ENCODE measurements at places on chromosomes 12 and 14.

DNA sequence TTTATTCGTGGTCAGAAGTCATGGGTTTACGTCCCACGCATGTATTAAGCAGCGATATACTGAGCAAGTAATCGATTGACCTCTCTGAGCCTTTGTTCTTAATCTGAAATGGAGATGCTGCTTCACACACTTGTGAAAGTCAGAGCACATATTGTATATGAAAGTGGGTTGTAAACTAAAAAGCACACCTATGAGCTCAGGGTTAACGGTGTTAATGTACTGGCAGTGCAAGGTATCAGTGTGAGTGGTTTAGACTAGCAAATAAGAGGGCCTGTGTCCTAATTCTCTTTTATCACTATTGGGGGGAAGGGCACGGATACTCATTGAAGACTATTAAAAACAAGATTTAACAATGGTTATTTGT, 676 bp downstream of the MRPL42 start:
- DNase-seq: no peak

- DNase-seq: no peak
Observed at GRCh38 chr14:49640540-49641417, 5.7 kb upstream of the DNAAF2 start.

GRCh38 chr12:92068459-92068858, 77.2 kb downstream of the BTG1 start:
- DNase-seq: no peak

- no peak for DNase-seq
Observed at GRCh38 chr12:123867141-123867540, 105.0 kb downstream of the DNAH10 start.

DNA sequence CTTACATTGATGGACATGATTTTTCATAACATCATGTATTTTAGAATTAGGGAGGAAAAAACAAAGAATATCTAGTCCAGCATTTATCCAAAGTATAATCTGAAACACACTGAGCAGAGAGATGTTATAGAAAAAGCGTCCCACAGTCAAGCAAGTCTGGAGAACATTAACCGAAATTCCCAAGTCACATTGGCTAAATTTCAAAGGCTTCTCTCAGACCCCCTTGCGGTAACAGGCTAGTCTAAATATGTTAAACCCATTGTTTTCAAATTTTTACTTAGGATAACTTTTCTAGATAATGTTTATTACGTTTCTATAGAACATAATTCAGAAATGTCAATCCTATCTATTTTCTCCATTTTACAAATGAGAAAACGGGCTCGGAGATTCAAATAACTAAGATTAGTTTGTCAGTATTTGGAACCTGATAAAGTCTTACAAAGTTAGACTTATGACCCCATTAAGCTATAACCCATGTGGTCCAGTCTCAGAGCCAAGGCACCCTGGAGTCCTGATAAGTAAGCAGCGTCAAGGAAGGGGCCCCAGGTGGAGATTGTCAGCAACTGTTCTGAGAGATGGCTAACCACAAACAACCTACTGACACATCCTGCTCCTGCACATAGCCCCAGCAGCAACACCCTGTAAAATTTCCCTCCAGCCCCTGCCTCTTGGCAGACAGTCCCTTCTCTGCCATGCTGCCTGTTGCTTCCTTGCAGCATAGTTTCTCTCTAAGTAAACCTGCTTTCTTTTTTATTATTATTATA, 220.6 kb upstream of the TMEM260 start:
- DNase-seq: no peak

DNA sequence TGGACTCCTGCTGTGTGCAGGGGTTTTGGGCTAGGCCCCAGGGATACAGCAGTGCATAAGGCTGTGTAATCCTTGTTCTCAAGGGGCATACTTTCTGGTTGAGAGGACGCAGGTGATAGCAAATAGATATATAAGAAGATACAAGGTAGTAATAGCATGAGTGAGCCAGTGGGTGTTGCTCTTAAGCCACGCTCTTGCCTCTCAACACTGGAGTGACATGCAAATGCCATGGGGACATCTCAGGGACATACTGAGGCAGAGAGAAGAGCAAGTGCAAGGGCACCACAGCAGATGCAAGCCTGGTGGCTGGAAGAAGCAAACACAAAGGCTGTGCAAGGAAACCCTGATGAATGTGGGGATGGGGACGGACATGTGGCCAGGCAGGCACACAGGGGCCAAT, 223.3 kb downstream of the CHST11 start:
- DNase-seq: no peak

- no peak for DNase-seq
Observed at GRCh38 chr12:31527083-31527482, 63.9 kb downstream of the DENND5B start.

DNA sequence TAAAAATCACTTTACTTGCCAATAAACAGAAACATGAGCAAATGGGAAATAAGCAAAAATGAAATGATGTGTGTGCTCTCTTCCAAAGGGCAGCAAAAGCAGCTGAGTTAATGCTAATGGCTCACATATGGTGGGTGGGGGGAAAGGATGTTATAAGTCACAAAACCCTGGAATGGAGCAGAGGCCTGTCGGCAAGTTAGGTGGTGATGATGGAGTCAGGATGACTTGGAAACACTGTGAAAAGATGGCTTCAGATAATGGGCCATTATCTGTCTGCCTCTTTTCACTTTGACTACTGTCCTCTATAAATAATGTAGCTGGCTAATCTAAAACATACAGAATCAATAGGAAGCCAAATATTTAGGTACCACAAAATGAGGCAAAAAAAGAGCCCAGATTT, 228.7 kb downstream of the APAF1 start:
- no peak for DNase-seq

DNA sequence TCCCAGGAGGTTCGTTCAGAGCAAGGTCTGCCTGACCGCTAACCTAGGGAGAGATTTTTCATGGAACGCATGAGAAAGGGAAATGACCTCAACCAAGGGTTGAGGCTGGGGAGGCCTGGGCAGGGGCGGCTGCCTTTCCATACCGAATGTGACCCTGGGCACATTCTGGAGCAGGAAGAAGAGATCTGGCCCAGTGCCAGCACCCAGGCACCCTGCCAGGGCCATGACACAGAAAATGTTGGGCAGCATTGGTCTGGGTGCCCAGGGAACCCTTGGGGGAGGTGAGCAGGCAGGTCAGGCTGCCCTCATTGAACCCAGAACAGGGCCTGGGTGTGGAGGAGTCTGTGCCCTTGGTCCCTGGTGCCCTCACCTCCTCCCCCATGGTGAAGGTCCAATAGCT, 106.8 kb downstream of the CALM1 start:
- DNase-seq: no peak

DNA sequence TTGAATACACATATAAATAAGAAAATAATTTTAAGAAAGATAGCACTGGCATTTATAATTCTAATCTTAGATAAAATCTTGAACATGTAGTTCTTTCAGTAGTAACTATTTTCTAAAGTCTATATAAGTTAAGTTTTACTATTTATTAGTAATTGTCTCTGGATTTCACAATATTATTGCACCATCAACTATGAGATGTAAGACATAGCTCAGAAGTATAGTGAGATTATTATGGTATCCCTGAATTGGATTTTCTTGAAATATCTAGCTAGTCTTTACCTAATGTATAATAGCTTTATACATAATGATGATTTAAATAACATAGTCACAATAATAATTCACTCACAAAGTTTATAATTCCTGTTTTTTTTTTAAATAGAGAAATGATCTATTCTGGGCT, 6.7 kb downstream of the CLEC12A start:
- DNase-seq: no peak

DNA sequence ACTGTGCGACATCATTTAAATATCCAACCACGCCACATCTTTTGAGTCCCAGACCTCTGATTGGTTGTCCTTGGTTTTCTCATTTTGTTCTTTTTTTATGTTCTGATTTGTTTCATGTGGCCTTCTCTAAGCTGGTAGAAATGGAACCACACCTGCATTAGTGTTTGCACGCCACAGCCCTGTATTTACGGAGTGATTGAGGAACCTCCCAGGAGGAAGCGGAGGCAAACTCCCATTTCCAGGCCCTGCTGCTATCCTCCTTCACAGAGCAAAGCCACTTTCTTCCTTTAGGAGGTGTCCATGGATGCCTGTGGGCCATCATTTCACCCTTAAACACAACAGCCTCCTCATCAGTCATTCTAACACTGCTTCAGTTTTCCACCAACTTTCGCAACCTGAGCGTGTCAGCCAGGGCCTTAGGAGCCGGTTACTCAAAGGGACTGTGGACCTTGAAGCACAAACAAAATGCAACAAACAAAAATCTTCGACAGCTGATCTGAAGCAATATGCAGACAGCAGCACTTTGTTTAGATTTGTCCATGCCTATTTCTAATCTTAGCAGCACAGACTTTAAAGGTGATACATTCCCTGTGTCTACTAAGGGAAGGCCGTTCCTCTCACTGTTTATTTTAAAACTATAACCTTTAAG, 1258.1 kb upstream of the TMEM132C start:
- DNase-seq: no peak

GRCh38 chr14:94601884-94602391, 10.3 kb upstream of the SERPINA3 start:
- no peak for DNase-seq

DNA sequence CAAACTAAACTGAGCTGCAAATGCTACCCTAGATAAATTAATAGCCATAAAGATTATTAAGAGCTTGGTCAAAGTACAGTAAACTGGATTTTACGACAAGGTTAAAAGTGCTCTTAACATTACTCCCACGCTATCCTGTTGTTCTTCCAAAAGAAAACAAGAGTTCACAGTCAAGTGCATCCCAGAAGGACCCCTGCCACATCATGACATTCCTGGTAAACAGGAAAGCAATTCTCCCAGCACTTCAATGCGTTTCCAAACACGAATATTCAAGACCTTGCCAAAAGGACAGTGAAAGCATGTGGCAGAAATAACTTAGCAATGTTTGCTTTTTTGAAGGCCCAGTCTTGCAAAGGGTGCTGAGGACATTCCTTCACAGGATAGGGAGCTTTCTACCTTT, 11.2 kb downstream of the SPRING1 start:
- DNase-seq: no peak

DNA sequence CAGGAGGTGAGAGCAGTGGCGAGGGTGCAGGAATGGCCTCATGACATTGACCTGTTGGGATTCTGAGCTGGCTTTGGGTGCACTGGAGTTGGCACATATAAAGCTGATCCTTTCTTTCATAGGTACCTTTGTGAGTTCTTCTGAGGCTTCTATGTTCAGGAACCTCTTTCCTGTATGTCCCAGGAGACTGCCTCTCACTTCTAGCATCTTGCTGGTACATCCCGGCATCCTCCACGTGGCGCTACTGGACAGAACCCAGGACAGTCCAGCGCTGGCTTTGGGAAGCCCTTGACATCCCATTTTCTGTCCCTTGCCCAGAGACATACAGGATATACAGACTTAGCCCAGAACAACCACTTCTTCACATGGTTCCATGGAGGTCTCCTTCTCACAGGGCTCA, 44.4 kb upstream of the BATF start:
- no peak for DNase-seq

DNA sequence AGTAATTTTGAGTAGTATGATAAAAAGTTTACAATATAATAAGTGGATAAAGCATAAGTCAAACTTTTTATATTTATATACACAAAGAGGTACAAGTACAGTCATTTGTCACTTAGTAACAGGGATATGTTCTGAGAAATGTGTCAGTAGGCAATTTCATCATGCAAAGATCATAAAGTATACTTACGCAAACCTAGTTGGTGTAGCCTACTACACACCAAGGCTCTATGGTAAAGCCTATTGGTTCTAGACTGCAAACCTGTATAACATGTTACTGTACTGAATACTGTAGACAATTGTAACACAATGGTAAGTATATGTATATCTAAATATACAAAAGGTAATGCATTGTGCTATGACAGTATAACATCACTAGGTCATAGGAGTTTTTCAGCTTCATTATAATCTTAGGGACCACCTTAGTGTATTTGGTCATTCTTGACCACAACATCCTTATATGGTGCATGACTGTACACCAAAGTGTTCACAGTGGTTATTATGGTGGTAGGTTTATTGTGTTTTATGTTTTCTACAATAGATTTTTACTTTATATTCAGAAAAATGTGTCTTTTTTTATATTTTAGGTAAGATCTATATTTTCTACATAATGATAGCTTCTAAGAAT, 14.9 kb upstream of the SCFD1 start:
- no peak for DNase-seq

DNA sequence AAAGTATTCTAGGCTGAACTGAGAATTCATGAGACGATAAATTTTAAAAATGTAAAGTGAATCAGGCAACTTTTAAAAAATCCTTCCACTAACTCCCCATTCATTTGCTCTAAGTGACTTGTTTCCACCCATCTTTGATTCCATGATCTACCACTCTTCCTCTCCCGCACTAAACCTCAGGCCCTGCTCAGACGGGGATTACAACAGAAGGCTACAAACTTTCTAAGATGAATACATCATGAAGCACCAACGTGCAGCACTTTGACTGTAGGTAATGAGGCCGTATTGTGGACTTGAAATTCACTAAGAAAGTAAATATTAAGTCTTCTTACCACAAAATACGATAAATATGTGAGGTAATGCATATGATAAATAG, 30.0 kb downstream of the TMEM132D start:
- DNase-seq: no peak

DNA sequence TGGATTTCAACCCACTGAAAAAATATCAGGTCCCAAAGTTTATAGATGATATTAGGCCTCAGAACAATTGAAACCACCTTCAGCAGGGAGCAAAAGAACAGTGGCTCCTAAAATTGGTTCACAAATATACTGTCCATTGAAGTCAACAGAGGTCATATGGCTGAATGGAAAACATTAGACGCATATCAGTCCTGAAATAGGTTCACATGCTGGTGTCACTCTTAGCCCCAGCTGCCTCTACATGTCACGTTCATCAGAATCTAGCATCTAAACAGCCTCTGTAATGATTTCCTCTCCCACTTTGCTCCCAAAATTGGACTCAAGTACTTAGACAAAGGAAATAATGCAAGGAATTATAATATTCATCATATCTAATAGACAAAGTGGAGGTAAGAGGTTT, 8.7 kb downstream of the FLRT2 start:
- no peak for DNase-seq

- DNase-seq: no peak
Observed at GRCh38 chr14:70108419-70108818, 80.3 kb downstream of the SLC8A3 start.

- DNase-seq: no peak
Observed at GRCh38 chr12:5114436-5114835, 70.8 kb downstream of the KCNA5 start.

DNA sequence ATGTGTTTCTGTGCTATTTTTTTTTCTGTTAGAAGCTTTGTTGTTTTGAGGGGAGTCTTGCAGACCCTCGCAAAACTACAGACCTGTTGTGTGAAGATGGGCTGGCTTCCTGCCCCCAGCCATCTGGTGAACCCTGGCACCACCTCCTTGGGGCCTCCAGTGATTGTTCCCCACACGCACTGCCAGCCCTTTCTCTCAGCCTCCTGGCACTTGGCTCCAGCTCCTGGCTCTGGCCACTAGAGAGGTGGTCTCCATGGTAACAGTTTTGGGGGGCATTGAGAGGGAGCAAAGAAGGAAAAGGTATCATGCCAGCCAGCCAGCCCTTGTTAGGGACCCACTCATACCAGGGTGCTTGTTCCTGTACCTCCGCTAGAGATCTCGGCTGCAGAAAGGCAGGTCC, 176.4 kb upstream of the RPH3A start:
- no peak for DNase-seq

- DNase-seq: no peak
Observed at GRCh38 chr12:40117818-40118217, 11.9 kb upstream of the SLC2A13 start.

Data from mesothelial cell of epicardium (in vitro differentiated cells).